ENCODE measurements at places on chromosomes 2 and 18.

DNA sequence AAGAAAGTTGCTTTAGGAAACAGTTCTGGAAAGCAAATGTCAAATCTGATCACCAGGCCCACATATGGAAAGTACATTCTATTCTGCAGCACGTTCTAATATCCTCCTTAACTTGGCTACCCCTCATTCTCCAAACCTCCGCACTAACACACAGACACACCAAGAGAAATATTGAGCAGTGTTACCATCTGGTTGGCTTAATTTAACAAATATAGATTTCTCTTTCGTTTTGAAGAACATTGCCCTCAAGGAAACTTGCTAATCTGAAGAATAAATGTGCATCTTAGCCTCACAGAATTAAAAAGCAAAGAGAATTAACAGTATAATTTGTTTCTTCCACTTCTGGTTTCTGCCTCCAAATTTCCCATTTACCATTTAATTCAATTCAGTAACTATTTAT, 72.8 kb upstream of the TTC39C start:
- no peak for DNase-seq

GRCh38 chr2:235766278-235766677, 272.4 kb downstream of the AGAP1 start:
- peak; percentile 23 for DNase-seq

GRCh38 chr2:225893151-225893550, 493.6 kb downstream of the NYAP2 start:
- no peak for DNase-seq

DNA sequence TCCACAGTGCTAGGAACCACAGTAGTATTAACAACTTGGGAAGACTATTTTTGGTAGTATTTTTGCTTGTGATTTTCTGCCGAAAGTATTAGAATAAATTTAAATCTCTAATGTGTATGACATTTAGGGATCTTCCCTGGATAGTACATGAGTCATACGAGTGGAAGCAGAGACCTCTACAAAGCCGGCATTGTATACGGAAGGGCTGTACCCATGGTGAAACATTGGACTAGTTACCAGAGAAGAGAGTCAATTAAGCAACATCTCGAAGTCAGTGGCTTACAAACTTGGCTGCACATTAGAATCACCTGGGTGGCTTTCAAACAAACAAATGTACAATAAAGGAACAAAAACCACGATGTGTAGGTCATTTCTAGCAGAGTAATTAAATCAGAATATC, 1131.7 kb upstream of the LRRTM1 start:
- DNase-seq: no peak

DNA sequence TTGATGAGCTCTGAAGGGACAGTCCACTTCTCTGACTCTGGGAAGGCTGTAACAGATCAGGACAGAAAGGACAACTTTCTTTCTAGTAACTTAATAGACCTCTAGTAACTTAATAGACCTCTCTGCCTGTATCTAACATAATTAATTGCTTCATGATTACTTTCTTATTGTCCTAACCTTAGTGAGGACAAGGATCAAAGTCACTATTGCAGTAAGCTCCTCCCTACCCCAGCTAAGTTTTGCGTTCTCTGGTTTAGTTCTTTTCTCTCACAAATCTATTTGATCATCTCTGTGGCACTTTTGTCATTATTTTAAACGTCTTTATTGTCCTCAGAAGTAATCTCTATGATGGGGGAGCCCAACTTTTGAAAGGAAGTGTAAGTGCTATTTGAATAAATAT, 125.5 kb upstream of the UGP2 start:
- DNase-seq: no peak

DNA sequence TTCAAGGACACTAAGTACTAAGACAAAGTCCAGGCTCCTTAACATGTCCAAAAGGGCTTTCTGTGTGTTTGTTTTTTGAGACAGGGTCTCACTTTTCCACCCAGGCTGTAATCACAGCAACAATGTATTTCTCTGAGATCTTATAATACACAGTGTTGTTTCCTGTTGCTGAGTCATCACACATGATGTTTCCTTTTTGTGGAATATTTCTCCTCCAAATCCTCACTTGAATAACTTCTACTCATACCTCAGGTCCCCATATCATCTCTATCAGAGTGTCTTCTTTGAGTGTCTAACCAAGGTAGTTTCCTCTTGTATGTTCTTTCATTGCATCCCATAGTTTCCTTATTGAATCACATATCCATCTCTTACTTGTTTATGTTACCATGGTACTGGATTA, 632.0 kb upstream of the PIK3C3 start:
- DNase-seq: no peak

GRCh38 chr18:11323359-11323819, 174.0 kb upstream of the PIEZO2 start:
- no peak for DNase-seq

DNA sequence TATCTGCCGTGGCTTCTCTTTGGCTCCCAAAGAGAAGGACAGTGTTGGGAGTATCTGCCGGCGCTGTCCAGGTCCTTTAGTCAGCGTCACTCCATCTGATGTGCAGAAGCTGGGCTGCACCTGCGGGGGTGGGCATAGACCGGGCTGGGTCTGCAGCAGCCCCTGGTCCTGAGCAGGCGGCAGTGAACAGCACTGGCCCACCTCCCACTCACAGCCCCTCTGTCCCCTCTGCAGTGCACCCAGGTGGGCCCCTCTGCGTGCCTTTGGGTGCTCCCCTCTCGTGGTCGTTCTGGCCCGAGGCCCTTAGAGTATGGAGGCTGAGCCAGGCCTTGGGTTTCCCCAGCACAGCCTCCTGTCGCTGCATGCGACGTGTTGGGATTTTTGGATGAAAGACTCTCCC, 95.7 kb downstream of the USP40 start:
- no peak for DNase-seq

GRCh38 chr2:97708048-97708380, 5.4 kb upstream of the ZAP70 start:
- DNase-seq: no peak

DNA sequence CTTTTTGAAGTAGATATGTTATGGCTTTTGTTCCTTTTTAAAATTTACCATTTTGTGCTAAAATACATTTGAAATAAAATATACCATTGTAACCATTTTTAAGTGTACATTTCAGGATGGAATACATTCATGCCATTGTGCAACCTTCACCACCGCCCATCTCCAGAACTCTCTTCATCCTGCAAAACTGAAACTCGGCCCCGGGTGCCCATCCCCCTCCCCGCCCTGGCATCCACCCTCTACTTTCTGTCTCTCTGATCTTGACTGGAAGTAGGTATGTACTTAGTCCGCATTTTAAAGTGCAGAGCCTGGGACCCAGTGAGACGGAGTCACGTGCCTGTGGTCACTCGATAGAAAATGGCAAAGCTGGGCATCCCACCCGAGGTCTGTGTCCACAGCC, 45.6 kb downstream of the DIPK1C start:
- no peak for DNase-seq

- no peak for DNase-seq
Observed at GRCh38 chr2:20635675-20636584, 15.0 kb downstream of the HS1BP3 start.

DNA sequence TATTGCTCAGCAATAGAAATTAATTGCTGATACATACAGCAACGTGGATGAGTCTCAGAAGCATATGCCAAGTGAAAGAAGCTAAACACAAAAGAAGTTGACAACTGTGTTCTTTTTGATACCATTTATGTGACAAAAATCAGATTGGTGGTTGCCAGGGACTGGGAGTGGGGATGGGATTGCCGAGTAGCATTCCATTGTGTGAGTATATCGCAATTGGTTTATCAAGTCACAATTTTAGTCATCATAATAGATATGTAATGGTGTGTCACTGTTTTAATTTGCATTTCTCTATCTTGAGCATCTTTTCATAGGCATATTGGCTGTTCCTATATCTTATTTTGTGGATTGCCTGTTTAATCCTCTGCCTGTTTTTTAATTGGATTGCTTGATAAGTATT, 20.9 kb downstream of the STRADB start:
- DNase-seq: no peak

- no peak for DNase-seq
Observed at GRCh38 chr2:222733846-222734702, 62.6 kb downstream of the MOGAT1 start.

DNA sequence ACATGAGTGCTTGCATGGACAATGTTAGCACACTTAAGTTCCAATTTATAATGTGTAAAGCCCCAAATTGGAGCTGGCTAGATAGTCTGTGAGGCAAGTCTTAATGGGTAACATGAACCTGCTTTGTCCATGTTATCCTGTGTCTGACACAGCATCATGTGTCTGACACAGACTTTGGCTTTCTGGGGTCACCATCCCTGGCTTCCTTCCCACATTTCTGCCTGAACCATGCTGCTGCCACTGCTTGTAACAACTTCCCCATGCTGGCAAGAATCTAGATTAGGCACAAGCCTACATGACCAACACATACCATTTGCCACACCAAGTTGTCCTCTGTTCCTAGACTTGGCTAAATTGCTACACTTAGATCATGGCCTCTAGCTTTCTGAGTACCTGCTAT, 49.8 kb upstream of the ZBTB7C start:
- DNase-seq: no peak

- no peak for DNase-seq
Observed at GRCh38 chr2:99035920-99036319, 99.9 kb upstream of the CRACDL start.

DNA sequence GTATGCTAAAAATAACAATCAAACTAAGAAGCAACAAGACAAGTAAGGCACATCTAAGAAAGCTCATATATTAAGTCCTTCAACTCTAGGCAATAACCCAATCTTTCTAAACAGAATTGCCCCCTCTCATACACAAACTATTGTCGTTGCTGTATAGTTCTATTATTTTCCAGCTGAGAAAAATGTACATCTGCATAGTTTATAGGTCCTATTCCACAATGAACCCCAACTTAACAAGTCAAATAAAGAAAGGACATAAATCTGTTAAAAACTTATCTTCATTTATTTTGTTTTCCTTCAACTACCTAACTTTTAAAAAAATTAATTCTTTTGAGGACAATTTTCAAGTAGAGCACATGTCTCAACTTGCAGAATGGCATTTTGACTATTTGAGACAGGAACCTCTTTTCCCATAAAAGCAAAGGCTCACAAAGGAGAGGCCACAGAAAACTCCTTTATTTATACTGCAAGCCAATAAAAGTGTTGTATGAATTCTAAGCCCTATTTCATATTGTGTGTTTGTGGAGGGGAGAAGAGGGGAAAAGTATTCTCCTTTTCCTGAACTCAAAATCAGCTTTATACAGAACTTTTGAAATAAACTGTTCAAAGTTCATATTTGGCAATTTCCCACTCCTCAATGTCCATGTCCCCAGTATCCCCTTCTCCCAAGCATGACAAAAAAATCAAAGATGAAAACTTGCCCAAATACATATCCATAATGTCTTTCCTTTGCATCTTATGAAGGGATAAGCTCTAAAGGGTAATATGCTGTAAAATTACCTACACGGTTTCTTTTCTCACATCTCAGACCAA, 37.4 kb downstream of the RTN4 start:
- no peak for DNase-seq

- DNase-seq: no peak
Observed at GRCh38 chr2:107132746-107133145, 246.8 kb upstream of the ST6GAL2 start.

Data from stimulated activated CD4-positive, alpha-beta T cell treated with anti-CD3 and anti-CD28 coated beads, Interleukin-2, amount 100 ng/mL, for 4 hours (primary cell).